ENCODE measurements at places on chromosomes 7 and 10.

DNA sequence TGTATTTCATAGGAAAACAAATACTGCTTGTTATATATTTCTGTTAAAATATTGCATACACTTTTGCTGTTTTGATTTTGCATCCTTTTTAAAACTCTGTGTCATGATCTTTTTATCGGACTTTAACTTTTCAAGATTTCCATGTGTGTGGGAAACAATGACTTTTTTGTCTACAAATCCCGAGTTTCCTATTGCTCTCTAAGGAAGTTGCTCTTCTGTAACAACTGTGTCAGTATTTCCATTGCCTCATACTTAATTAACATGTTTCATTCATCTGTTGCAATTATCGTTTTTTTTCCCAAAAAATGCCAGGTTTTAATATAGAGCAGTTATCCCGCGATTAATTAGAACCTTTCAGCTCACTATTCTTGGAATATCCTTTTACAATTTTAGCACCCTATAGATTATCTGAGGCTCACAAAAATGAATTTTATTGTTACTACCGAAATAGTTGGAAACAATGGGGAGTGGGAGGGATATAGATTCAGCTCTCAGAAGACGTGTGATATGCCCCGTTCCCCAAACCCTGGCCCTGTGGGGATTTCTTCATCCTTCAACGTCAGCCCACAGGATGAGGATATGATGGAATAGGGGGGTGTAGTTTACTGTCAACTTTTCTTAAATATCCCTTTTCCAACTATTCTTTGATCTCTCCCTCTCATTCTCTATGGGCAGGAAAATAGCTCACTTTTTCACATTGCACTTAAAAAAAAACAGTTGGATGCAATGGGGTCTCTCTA is 297.6 kb upstream of the IGFBP3 start:
- no peak for DNase-seq

DNA sequence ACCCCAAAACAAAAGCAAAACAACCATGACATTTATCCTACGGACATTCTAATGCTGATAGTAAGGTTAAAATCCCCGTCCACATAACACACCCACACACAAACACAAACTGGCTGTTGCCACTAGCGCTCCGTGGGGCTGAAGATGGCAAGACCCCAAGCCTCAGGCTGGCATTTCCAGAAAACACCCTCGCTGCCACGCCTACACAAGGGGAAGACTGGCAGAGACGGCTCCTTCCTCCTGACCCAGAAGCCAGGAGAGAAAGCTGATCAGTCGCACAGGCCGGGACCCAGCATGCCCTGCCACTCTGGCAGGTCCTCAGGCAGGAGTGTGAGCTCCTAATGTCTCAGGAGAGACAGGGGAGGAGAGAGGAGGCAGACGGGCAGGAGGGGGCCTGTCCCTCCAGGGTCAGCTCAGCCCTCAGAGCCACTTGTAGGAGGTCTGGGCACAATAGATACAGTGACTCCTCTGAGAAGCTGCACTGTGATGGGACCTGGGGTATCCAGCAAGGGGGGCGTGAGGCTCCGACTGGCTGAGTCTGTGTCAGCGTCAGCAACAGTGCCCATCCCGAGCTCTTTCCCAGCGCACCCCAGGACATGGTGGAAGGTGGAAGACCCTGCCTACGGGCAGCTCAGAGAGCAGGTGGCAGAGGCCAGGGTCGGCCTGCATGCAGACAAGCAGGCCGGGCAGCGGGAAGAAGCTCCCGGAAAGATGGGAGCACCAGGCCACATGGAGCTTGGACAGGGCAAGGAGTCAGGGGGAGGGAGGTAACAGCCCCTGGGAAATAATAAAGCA is 326.9 kb downstream of the PTPRN2 start:
- DNase-seq, result no peak

DNA sequence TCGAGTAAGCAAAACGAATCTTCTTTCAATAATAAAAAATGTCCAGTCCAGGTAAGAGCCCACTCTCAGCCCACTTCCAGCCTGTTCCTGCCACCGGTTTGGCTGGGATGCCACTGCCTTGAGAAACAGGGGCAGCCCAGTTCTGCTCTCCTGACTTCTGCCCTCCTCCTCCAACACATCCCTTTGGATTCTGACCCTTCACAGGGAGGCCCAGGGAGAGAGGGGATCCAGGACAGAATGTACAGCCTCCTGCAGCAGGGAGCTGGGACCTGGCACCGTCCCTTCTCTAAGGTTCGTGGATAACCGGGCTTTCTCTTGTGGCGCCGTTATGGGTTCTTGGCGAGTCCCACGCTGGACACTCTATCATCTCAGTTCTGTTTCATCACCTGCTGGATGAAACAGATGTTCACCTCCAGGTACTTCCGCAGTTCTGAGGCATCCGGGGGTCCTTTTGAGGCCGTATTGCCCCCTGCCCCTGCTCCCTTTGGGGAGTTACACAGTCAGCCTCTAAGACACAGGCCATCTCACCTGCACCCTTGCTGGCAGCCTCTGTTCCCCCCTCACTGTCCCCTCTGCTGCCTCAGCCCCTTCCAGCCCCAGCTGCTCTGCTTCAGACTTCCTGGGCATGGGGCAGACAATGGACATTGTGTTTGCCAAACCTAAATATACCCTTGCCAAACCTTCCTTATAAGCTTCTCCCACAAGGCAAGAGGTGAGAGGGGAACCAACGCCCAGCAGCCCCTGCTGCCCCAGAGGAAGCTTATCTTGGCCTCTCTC is 203.8 kb upstream of the ZMIZ1 start:
- DNase-seq, result no peak

GRCh38 chr10:44742248-44742647 is 168.9 kb upstream of the TMEM72 start:
- DNase-seq, result no peak

DNA sequence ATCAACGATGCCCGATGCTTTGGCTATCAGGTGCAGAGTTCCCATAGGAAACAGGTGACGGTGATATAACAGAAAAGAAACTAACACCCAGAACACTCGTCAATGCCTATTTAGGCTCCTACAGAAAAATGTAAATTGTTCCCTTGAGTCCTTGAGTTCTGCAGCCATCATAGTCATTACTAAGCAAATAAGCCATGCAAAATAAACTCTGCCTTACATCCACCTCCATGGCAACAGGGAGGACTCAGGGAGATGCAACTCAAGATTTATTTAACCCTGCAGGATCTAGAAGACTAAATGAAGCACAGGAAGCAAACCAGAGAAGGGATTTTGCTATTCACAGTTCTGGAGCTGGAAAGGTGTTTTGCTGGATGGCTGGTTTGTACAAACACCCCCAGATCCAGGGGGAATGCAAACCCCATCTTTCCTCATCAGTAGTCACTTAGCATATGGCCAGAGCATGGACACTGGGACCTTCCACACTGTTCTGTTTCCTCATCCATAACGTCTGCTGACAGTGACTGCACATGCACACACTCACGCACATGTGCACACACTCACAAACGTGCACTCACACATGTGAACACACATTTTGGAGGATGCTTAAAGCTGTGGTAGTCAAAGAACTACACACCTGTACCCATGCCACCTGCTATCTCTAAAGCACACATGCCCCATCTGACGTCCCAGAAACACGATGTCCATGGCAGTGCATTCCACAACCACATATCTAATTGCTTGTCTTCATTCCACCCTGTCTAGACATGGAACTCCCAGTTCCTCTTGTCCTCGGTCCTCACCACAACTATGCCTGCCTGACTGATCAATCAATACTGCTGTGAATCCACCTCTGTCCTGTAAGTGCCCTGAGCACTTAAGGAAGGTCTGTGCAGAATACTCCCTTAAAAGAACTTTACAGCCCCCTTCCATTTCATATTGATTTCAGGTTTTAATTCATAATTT is 178.2 kb downstream of the COBL start:
- no peak for DNase-seq

- no peak for DNase-seq
Measured at GRCh38 chr10:11448190-11448544, 163.3 kb downstream of the USP6NL start.

- DNase-seq, result peak; percentile 69
Measured at GRCh38 chr10:24340883-24341282, 131.9 kb downstream of the KIAA1217 start.

GRCh38 chr10:3887404-3887803 is 102.4 kb upstream of the KLF6 start:
- DNase-seq, result no peak

DNA sequence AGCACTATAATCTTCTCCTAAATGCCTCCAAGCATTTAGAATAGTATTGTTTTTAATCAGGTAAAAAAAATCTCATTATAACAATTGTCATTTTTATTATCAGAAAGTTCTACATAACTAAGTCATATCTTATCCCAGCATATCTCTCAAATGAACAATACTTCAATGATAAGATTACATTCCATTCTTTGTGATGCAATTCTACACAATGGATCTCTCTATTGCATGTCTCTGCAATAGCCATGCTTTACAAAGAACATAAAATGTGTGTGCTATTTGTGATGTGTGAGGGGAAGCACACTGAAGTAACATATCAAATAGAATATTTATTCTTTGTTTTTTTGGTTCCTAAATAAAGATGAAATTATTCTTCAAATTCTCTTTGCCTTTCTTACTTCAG is 195.7 kb downstream of the TSPAN12 start:
- DNase-seq, result no peak

DNA sequence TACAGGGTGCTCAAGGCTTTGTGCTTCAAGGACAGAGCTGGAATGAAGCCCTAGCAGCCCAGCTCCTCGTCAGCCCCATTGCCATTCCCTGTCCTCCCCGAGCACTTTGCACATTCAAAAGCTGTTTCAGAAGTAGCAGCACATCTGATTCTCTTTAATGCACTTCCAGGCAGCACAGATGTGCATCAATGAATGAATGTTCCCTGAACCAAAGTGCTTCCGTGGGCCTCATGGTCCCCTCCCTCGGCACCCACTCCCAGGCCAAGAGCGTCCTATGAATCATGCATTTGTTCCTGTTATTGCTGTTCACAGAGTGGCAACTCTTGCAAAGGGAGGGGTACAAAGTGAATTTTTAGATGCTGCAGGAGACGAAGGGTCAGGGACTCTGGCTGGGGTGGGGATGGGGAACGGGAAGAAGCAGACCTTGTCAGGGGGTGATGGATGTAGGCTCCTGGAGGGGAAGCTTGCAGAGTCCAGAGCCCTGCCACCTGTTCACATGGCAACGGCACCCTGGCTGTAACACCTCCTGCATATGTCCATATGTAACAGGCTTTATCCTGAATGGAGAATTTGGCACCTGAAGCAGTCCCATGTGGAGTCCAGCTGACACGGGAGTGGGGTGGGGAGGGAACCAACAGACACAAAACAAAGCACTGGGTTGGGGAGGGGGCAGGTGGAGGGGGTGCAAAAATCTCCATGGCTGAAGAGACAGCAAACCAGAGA is 62.2 kb upstream of the BAIAP2L1 start:
- DNase-seq, result no peak

- peak; percentile 66 for DNase-seq
Measured at GRCh38 chr7:74202841-74203556, 6.8 kb upstream of the LAT2 start.

- no peak for DNase-seq
Measured at GRCh38 chr10:100623521-100624230, 87.9 kb downstream of the HIF1AN start.

DNA sequence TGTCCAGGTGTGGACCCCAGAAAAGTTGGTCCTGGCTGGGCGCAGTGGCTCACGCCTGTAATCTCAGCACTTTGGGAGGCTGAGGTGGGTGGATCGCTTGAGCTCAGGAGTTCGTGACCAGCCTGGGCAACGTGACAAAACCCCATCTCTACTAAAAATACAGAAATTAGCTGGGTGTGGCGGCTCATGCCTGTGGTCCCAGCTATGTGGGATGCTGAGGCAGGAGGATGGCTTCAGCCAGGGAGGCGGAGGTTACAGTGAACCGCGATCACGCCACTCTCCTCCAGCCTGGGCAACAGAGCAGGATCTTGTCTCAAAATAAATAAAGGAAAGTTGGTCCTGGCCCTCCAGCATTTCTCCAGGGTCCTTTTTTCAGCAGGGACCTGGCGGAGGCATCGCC is 1.4 kb downstream of the NUDT1 start:
- no peak for DNase-seq

DNA sequence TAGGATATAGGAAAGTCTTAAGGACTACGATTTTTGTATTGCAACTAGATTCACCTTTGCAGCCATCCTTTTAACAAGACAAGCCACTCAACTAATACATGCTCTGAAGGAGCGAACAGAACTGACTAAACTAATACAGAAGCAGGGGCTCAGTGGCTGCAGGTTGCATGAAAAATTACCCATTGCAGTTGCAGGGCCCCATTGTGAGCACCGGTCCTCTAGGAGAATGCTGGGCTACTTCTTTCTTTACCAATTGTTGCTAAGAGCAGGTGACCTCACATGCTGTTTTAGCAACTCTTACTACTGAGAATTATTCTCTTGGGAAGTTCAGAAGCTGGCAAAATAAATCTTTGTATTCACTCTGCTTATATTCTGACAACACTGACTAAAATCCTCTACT is 64.0 kb upstream of the ANKRD1 start:
- no peak for DNase-seq

DNA sequence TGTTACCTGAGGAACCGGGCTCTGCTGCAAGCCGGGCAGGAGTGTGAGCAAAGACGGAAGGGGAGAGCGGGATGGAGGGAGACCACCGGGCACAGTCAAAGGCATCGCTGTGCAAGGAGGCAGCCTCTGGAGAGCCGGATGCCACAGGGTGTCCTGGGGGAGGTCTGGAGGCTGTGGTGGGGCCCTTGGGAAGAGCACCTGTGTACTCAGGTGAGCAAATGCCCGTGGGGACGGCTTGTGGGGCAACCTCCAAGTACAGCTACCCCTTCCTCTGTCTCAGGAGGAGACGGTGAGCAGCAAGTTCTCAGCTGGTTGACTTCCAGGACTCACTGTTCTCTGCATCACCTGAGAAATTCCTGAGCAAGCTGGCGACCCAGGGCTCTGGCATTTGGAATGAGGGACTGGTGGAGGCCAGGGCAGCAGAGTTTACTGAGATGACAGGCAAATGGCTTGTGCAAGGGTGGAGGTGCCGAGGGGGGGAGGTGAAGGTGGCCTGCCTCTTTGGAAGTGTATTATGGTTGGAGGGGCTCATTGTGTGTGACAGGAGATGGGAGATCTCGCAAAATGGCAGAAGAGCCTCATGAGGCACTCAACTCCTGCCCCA is 345.2 kb upstream of the SHH start:
- no peak for DNase-seq

DNA sequence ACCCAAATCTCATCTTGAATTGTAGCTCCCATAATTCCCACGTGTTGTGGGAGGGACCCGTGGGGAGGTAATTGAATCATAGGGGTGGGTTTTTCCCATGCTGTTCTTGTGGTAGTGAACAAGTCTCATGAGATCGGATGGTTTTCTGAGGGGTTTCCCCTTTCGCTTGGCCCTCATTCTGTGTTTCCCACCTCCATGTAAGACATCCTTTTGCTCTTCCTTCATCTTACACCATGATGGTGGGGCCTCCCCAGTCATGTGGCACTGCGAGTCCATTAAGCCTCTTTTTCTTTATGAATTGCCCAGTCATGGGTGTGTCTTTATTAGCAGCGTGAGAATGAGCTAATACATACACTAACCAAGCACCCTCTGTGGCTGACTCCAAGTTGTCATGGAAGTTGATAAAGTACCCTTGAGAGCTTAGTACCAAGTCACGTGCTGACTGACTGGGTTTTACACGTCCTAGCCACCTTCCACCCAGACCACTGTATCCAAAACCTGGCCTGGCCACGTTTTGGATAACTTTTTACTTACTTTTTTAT is 614.4 kb downstream of the SDK1 start:
- DNase-seq, result no peak

Data from fibroblast of skin of scalp (primary cell).